ENCODE measurements at places on chromosomes 7 and 10.

GRCh38 chr10:23630885-23631284 is 192.0 kb downstream of the OTUD1 start:
- DNase-seq, result no peak

- DNase-seq, result no peak
Observed at GRCh38 chr7:8418629-8419245, 14.7 kb upstream of the NXPH1 start.

DNA sequence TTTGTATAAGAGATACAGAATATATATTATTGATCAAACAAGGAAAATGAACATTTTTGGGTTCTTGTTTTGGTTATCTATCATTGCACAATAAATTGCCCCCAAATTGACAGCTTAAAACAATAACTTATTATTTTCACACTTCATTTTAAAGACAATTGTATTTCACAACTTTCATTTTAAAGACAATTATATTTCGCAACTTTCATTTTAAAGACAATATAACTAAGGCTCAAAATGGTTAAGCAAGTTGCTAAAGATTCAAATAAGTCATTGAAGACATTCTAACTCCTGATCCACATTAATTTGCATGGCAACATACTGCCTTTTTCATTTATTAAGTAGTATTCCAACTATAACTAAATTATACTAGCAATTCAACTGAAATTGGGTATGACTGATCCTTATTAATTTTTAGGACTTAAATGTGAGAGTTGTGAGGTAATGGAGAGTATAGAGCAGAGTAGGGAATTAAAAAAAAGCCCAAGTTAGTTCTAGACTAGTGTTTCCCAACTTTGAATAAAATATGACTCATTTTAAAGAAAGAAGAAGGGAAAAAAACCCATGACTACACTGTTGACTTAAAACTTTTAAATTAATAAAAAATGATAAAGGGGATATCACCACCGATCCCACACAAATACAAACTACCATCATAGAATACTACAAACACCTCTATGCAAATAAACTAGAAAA is 9.9 kb upstream of the STEAP2 start:
- DNase-seq, result no peak

- DNase-seq, result no peak
Observed at GRCh38 chr7:48085433-48085791, 3.7 kb upstream of the UPP1 start.

DNA sequence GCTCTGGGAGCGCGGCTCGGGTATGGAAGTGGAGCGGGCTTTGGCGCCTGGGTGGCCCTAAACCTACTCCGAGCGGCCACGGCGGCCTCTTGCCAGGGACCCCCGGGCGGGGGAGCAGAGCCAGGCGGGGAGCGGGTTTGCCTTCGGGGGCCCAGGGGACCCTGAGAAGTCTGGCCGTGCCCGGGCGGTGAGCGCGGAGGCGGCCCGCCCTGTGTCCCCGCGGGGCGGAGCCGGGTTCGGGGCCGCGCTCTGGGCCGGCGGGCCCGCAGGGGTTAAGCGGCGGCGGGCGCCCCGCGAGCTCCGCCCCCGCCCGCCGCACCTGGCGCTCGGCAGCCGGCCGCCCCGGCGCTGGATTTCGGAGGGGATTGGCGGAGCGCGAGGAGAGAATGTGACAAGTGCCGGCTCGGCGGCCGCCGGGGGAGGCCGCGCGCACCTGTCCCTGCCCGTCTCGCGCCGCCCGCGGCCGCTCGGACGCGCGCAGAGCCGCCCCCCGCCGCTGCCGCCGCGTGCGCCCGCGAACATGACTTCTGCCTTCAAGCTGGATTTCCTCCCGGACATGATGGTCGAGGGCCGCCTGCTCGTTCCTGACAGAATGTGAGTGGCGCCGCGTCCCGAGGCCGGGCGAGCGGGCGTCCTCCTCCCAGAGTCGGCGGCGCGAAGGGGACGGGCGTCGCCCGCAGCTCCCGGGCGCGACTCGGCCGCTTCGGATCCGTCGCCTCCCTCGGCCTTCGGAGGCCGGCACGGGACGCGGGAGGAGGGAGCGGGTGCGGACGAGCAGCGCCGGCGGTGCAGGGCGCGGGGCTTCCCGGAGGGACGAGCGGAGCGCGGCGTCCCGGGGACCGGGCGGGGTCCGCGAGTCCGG is at the start of gene CELF2:
CELF2 (plus strand) TSS at position 303 of the 862 bp plus-strand sequence; CDS start at position 521, 218 bp downstream.
- DNase-seq, result peak; percentile 48

- no peak for DNase-seq
Observed at GRCh38 chr10:130867446-130868194, 443.9 kb downstream of the TCERG1L start.

DNA sequence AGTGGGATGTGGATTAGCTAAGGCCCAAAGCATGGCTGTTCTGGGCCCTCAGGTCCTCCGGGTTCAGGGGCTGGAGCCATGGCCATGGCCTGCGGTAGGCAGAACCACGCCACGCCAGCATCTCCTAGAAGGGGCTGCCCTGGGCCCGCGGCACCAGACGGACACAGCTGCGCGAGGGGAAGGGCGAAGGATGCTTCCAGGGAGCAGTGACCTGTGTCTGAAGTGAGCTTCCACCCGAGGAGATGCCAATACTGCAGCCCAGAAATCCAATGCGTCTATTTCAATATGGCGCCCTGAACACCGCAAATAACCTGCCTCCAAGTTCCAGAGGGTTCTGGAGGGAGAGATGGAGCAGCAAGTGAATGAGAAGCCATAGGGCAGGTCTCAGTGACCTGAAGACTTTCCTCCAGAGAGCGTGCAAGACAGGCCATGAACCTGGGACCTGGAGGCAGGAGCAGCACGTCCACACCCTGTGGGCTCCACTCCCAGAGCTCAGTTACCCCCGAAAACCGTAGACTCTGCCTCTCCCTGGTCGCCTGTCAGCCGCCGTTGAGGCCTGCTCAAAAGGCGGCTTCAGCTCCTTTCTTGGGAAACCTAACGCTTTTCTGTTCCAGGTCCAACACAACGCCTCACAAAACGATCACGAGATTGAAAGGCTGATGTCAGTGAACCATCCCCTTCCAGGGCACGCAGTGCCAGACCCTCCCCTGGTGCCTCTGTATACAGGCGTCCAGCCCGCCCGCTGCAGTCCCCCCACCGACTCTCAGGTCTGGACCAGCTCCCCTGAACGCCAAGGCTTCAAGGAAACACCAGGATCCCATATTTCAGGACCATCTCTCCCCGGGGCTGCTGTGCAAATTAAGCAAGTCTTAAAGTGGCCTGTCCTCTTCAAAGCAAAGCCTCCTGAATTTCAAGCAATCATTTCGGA is 37.4 kb downstream of the AMZ1 start:
- DNase-seq, result no peak

- no peak for DNase-seq
Observed at GRCh38 chr7:147276783-147277370, 1160.3 kb downstream of the CNTNAP2 start.

GRCh38 chr10:121411004-121411403 is 187.2 kb downstream of the FGFR2 start:
- DNase-seq, result no peak

DNA sequence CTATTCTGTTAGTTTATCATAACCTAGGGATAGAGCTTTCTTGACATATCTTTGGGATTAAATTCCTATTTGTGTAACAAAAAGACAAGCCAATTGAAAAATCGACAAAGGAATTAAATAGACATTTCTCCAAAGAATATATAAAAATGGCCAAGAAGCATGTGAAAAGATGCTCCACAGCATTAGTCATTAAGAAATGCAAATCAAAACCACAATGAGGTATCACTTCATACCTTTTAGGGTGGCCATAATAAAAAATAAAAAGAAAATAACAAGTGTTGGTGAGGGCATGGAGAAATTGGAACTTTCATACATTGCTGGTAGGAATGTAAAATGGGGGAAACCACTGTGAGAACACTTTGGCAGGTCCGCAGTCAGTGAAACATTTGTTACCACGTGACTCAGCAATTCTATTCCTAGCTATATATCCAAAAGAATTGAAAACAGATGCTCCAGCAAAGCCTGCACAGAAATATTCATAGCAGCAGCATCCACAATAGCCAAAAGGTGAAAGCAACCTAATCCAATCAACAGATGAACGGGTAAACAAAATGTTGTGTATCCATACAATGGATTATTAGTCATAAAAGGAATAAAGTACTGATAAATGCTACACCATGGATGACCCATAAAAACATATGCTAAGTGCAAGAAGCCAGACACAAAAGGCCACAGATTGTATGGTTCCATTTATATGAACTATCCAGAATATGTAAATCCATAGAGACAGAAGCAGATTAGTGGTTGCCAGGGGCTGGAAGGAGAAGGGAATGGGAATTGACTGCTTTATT is 20.5 kb downstream of the SPAG6 start:
- DNase-seq, result no peak

DNA sequence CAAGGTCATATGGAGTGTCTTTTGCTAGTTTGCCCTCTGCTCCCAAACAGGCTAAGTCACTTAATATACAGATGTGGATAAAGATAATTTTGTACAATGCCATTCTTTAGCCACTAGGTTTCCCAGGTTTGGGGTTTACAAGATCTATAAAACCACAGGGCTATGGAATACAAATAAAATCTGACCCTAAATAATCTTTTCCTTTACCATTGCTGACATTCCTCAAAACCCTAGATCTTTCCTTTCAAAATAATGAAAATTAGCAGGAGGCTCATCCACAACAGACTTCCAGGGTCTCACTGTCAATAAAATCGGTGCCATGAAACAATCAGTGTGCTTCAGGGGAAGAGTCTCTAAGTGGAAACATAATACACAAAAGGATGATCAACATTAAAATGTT is 148.4 kb downstream of the CPEB3 start:
- no peak for DNase-seq

DNA sequence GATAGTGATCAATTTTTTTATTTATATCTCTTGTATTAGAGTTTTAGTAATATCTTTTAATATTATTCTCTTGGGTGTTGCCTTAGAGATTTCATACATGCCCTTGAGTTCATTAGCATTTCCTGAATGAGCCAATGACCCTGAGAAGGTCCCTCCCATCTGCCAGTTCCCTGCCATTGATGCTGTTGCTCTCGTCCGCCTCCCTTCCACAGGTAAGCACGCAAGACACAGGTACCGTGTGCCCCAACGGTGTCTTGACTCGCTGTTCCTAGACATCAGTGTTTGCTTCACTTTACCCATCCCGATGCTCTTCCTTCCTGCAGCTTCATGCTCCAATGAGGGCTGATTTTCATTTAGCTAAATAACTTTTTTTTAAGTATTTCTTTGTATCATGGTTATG is 19.7 kb upstream of the PWWP2B start:
- no peak for DNase-seq

DNA sequence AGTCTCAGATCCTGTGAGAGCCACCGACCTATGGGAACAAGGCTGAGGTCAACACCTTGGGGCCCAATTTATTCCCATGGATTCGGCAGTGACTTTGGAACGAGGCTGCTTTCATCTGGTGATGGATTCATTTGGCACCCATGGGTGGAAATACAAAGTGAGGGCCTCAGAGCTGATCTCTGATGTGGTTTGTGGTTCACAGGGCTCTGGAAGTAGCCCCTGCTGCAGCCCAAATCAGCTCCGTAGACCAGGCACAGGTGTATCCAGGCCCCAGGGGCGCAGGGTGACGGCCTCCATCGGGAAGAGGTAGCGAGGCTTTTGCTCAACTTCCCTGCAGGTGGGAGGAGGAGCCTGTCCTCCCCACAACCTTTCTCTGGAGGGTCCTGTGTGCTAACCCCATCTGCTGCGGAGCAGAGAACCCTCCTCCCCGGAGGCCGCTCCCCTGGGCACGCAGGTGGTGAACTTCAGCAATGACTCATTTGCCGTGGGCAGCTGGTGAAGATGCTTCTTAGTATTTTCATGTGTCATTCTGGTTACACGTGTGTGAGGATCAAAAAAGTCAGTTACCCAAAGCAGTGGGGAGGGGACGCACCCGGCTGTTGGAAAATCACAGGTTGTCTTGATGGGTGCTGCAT is 7.5 kb upstream of the JAKMIP3 start:
- no peak for DNase-seq

DNA sequence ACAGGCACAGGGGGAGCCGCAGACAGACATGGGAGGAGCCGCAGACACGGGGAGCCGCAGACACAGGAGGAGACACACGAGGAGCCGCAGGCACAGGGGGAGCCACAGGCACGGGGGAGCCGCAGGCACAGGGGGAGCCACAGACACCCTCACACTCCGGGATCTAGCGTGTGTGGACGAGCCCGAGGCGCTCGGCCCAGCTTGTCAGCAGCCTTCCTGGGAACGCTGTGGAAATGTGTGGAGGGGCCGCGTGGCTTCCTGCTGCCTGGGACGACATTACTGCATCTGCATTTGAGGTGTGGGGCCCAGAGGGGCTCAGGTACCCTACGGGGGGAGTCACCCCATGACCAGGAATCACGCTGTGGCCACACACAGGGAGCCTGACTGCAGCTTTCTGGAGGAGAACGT is 313.2 kb downstream of the PTPRN2 start:
- no peak for DNase-seq

- DNase-seq, result no peak
Observed at GRCh38 chr10:89337484-89337883, 9.7 kb downstream of the IFIT3 start.

DNA sequence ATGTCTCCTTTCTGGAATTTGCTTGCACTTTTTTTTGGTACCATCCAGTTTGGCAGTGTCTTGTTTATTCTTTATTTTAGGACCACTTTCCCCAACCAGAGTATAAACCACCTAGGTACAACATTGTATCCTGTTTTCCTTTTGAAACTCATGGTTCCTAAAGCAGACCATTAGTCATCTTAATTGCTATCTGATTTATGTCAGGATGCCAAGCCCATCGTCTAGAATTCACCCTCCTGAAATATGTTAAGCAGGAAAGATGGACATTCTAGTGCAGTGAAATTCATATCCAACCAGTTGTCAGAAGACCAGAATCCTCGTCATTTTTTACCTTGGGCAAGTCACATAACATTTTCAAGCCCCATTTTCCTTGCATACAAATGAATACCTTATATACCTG is 223.6 kb upstream of the KMT2E start:
- no peak for DNase-seq

DNA sequence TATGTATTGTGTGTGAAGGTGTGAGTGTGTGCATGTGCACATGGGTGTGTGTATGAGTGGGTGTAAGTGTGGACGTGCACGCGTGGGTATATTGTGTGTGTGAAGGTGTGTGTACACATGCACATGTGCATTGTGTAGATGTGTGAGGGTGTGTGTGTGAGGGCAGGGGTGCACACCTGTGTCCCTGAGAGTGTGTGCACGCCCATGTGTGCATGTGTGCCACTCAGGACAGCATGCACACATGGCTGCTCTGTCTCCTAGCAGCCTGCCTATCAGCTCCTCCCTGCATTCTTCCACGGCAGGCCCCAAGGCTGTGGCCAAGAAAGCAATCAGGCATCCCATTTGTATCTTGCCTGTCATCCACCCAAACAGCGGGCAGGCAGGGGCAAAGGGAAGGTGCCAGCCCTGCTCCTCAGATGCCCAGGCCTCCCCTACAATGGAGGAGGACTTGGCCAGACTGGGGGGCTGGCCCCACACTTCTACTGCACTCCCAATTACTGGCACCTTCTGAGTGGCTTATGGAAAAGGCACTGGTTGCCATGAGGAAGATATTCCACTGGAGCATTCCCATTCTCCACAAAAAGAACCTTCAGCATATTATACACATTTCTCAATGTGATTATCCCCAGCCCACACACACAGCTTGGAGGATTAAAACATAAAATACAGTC is 380.4 kb upstream of the ZMIZ1 start:
- no peak for DNase-seq
